ENCODE measurements at places on chromosomes 5 and 9.

DNA sequence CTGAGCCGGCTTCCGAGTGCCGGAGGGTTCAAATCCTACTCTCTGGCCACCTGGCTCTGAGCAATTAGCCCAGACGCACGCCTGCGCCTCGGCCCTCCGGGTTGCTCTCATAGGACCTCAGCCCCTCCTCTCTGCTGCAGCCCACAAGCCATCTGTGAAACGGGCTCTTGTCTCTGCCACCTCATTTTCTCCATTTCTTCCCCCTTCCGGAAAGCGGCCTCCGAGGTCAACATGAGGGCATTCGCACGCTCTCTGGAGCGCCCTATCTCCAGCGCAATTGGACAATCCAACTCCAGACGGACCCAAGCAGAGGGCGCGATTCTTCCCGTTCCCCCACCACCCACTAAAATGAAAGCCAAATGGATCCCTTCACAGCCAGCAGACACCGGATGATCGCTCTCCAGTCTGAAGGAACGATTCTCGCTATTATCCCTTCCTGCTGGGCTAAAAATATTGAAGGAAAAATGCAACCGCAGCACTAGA, 41.5 kb downstream of the VAV2 start:
- no peak for DNase-seq

- peak; percentile 21 for DNase-seq
Observed at GRCh38 chr5:134837530-134838181, 8.1 kb upstream of the C5orf24 start.

DNA sequence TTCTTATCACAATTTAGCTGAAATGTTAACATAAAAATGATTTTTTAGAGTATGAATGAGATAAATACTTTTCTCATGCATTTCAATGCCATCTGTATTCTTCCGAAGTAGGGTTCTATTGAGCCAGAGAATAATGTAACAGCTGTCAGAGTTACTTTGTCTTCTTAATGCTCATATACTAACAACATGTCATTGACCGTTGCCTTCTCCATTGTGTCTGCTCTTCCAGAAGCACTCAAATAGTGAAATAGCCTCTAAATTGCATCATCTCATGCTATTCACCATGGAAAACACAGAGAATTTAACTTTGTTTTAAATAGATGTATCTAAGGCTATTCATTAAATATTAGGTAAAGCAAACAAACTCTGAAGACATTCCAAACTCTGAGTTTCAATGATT, 1875.9 kb upstream of the CDH9 start:
- DNase-seq: no peak

DNA sequence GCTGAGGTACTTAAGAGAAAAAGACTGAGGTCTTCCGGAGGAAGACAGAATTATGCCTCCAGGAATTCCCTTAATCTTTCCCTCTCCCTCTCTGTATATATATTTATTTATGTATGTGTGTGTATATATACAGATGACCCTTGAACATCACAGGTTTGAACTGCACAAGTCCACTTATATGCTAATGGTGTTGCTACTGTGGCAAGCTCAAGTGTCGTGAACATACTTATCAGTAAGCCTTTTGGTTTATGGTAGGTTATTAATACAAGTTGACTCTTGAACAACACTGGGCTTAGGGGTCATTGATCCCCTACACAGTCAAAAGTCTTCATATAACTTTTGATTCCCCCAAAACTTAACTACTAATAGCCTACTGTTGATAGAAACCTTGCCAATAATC, 106.8 kb downstream of the NUDT12 start:
- no peak for DNase-seq

DNA sequence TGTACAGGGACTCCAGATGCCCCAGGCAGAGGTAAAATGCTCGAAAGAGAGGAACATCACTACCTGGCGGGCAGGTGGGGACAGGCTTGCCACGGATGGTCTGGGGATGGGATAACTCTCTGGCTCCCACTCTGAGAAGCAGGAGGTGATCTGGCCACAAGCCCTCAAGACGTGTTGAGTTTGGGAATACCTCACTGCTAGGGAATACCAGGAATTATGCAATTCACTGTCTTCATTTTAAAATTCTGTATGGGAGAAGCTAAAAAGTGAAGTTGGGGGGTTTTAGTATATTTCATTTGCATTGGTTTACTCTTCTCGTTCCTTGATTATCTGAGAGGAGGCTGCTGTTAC, 510.4 kb downstream of the CCDC171 start:
- DNase-seq: no peak

DNA sequence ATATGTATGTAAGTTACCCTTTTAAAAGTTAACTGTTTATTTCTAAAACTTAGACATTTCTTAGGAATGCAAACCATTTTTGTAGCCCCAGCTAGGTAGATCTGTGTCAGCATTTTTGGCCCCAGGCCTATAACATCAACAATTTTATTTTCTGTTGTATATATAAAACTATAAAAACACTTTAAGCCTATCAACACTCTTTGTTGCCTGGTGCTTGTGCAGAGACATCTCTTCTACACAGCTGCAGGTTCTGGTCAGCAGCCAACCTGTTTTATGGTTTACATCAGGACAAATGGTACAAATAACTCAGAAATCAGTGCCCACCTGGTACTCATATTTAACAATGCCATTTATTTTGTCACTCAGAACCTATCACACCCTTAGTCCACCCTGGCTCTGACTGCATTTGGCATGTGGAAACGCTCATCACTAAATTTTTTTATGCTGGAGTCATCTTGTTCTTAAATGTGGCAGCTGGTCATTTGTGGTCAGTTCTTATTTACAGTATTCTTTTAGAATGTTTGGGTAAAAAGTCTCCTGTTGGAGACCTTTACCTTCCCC, 173.4 kb downstream of the DNAH5 start:
- DNase-seq: peak; percentile 63

DNA sequence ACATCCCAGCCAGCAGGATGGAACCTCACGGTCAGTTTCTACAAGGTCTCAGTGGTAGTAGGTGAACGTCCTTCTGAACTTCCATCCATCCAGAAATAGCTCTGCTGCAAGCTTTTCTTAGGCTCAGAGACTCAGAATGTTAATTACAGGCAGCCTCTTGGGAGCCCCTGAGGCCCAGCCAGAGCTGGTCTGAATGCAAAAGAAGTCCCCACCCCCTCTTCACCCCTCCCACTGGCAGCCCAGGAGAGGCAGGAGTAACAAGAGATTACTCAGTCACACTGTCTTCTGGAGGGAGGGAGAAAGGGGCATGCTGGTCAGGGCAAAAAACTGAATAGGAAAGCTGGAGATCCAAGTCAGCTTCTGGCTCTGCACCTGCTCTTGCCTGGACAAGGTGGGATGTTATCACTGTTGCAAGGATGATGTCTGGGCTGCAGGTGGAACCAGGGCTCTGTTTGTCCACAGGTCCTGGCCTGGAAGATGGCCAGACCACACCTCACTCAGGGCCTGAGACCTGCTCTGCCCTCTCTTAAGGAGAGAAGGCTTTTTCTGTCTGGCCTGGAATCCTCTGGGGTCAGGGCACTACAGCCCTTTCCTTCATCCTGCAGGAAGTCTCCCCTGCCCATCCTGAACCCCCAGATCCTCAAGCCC, 9.1 kb downstream of the ENHO start:
- no peak for DNase-seq

DNA sequence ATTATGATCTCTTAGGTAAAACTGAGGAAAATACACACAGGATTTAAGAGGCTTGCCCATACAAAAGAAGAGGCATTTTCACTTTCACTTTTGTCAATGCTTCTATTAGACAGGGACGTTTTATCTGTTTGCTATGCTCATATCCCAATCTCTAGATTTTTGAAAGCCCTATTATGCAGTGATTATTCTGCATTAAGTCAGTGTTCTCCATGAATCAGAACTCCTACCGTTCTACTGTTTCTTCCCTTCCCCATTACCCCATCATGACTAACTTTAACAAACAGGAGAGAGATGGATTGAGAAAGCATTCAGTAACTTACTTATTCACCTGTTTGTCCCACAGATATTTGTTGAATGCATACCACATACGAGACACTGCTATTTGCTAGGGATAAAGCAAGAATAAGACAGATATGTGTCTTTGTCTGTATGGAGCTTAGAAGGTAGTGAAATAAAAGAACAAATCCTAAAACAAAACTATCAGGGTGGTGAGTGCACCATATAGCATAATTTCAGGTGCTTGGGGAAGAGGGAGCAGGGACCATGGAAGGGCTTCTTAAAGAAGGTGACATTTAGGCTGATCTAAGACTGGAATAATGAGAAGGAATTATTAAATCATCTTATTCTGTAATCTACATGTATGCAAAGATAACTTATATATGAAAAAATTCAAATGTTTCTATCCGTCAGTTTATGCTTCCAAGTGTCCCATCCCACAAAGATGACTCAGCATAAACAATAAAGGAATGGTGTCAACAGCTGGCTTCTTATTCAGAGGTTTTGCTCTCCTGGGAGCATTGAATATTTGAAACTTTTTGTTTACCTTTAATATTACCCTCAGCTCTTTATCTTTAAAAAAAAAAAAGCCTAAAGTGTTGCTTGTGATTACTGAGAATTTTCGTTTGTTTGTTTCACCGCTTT, 328.1 kb downstream of the HINT1 start:
- peak; percentile 35 for DNase-seq

GRCh38 chr5:31273631-31274378, 80.3 kb downstream of the CDH6 start:
- DNase-seq: peak; percentile 34

- no peak for DNase-seq
Observed at GRCh38 chr5:150489360-150490295, 18.3 kb upstream of the NDST1 start.

DNA sequence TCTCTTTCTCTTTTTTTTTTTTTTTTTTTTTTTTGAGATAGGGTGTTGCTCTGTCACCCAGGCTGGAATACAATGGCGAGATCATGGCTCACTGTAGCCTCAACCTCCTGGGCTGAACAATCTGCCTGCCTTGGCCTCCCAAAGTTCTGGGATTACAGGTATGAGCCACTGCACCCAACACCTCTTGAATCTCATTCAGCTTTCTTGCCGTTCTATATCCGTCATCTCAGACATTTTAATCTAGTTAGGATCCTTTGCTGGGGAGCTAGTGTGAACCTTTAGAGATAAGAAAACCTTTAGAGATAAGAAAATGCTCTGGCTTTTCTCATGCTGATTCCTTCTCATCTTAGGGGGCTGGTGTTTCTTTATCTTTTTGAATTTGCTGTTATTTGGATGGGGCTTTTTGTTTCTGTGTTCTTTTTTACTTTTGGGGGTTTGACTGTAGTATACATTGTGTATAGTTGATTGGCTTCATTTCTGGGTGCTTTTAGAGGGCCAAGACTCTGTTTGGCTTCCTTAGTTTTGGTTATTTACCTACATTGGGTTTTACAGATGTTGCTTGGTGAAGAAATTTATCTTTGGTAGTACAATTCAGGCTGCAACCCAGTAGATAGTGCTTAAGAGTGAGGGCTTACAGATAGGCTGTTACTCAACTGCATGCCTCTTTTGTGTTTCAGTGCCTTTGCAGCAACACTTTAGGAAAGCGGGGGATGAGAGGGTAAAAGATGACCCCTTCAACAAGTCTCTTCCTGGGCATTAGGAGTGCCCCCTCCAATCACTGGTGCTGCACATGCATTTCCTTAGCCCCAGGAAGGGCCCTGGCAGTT, 41.9 kb upstream of the SLC36A1 start:
- no peak for DNase-seq

DNA sequence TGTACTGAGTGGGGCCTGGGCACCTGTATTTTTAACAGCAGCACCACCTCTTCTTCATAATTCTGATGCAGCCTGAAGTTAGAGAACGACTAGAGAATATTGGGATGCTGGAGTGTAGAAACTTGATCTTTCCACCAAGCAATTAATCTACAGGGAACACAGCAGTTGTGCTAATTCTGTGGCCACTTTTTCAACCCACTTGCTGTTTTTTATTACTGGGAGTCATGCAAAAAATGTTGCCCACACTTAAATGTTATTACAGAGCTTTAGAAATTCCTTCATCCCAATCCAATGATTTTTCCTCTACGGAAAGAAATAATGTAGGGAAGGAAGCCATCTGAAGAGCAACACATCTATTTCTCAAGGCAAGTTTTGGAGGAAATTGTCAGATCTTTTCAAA, 190.9 kb upstream of the TUT7 start:
- peak; percentile 43 for DNase-seq

DNA sequence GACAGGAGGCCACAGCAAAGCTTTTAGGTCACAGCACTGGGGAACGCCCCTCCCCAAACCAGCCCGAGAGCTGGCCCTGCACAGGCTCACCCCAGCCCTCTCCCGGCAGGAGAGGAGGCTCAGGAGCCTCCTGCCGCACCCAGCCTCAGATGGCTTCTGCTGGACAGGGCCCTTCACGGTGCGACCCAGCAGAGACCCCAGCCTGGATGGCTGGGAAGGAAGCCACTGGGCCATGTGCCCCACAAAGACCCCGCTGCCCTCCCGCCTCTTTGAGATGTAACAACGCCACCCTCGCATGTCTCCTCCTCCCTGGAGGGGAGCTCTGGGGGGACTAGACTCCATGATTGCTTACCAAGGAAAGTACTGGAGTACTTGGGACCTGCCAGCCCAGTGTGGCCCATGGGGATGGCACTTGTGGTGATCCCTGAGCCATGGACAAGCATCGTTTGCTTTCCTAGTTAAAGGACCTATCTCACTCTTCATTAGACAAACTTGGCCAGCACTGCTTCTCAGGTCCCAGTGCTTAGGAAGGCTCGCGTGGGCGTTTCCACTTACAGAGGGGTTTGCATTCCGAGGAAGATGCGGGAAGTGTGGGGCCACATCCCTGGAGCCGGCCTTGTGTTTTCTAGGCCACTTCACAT, 9.0 kb downstream of the MYMK start:
- no peak for DNase-seq

GRCh38 chr5:112183103-112183711, 235.9 kb downstream of the EPB41L4A start:
- DNase-seq: peak; percentile 42

DNA sequence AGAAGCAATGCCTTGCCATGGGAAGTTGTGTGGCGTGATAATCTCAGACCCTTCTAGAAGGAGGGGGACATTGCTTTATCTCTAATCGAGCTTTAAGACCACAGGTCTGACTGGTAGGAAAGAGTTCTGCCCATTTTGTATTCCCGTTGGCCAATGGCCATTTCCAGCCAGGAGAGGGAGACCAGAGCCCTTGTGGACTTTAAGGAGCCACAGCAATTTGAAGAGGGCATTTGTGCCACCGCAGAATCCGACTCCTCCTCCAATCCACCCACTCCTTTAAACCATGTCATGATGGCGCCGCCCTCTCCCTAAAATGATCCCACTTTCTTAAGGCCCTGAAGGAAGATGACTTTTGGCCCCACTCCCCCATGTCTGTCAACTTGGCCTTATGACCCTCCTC, 560.5 kb upstream of the ADAMTS16 start:
- DNase-seq: no peak

- DNase-seq: no peak
Observed at GRCh38 chr9:130399768-130400167, 45.0 kb upstream of the ASS1 start.

GRCh38 chr5:96963267-96963666, 27.4 kb downstream of the LNPEP start:
- peak; percentile 68 for DNase-seq
